Occipital lobe (tissue), 3 donors: ENCODE measurements at places on chromosomes 3 and 15. TPM values are rescaled to one million over a fixed set of nuclear protein-coding genes. Genes with fewer than 3 reads are reported as not detected.

- no peak for DNase-seq
These were observed 1.2 kb upstream of the LINGO1 start for GRCh38 chr15:77633913-77634265.

DNA sequence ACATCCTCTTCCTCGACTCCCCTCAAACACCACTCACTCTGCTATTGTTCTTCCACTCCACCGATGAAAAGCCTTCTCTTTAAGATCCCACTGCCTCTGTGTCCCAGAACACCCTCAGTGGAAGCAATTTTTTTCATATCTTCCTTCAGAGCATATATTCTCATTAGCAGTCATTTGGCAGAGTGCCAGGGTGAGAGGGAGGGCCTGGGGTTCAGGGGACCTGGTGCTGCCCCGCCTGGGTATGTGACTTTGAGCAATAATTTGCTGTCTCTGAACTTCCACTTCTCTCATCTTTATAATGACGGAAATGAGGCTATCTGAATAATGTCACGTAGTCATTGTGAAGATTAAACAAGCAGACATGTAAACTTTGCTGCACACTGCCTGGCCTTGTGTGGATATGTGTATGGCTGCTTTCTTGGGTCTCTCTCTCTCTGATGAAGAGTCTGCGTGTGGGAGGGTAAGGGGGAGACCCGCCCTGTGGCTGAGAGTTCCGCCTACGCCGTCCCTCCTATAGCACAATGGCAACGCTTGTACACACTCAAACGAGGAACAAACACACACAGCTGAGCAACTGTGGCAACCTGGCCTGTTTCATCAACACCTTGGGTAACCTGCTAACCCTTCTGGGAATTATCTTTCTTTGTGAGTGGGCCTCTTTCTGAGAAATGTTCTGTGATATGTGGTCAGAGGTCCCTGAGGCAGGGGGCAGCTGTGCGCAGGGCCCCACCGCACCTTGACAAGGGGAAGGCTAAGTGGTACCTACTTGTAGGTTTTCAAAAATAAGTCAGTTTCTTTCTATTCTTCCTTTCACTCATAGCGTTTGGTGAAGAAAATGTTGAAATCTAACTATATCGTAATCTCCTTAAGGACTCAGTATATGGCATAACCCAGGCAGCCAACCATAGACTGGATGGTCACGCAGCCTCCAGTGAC is 369.8 kb downstream of the SV2B start:
- no peak for DNase-seq

DNA sequence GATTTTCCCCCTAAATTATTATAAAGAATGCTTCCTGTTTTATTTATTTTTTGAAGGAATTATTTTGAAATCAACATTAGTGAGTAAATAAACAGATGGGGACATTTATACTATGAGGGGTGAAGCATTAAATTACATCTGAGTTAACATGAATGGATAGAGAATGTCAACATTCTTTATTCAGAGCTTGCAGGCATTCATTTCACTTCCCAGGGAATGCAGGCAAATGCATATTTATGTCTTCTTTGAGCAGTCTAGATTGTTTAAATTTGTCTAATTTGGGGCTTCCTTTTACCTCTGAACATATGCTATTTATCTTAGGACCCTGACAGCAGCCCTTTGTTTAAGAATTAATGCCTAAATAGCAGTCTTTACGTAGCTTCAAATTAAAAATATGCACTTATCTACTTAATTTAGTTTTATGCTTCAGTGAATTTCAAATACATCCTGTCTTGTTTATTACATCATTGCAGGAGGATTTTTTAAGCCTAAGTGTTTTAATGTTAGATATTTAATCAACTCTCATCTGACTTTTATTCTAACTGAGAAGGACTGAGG is 630.5 kb upstream of the LMCD1 start:
- no peak for DNase-seq

DNA sequence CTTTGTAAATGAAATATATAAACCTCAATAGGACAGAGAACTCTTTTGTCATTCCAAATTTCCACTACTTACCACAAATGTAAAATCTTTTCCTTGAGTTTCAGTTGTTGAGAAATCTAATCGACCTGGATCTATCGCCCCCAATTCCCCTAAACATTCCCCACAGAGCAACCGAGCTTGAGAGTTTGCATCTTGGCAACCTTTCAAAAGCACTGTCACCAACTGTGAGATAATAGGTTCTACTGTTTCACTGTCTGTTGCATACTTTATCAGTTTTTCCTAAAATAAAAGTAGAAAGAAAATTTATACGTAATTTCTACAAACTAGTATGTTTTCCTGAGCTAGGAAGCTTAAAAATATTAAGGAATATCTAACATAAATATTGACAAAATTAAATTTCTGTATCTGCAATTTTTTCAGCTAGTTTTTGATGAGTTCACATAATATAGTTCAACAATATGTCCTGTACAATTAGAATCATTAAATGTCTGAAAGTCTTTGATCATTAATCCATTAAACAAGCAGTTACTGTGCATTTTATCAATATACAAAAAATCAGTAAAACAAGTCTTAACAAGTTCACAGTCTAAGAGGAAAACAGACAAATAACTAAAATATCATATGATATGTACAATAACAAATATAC is 54.5 kb downstream of the ATR start:
- DNase-seq: no peak

DNA sequence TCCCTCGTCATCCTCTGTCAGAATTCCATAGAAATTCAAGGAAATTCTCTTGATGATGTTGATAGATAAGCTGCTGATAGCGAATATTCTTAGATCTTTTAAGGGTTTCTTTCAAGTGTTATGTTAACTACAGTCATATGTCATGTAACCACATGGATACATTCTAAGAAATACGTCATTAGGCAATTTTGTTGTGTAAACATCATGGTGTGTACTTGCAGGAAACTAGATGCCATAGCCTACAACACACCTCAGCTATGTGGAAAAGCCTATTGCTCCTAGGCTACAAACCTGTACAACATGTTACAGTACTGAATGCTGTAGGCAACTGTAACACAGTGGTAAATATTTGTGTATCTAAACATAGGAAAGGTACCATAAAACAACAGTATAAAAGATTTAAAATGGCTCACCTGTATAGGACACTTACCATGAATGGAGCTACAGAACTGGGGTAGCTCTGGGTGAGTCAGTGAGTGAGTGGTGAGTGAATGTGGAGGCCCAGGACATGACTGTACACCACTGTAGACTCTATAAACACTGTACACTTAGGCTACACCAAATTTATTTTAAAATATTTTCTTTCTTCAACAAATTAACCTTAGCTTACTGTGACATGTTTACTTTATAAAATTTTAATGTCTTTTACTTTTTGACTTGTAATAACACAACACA is 34.6 kb downstream of the GLDN start:
- DNase-seq: no peak

DNA sequence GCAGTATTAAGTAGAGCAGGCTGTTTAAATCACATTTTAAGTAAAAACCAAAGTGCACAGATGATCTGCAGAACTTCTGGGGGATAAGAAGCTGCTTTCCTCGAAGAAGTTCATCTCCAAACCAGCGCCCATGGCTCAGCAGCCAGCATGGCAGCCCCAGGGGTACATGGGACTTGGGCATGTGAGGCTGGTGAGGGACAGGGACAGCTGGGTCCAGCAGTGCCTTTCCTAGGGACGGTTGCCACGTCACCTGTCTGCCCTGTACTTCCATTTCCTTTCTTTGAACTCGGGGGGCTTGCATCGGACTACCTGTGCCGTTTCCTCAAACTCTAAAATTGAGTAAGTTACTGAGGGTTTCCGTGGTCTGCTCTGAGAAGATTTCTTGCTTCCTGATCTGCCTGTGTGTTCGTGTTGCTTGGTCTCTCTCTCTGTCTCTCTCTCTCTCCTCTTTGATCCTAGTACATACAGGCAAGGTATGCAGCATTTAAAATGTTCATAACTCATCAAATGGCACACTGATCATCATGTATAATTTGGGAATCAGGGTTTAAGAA is 67.6 kb downstream of the IGF1R start:
- no peak for DNase-seq

GRCh38 chr3:50299929-50300680 is 900 bp upstream of the HYAL3 start:
- DNase-seq: peak; percentile 64

DNA sequence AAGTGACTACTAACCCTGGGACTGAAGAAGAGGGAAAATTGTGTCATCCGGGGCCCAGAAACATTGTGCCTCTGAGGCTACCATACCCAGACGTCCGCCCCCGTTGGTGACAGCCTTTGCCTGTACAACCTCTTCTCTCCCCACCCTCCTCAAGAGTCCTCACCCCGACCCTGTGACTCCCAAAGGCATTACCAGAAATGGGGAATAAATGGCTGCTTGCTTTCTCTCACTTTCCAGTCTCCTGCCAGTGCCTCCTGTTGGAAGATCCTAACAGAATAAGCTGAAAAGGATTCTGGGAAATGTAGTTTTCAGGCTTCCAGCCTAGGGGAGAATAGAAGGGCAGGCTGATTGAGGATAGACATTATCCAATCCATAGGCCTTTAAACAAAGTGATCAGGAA is 30.8 kb upstream of the SLC25A36 start:
- no peak for DNase-seq

GRCh38 chr15:38073178-38073946 is 138.9 kb downstream of the TMCO5A start:
- DNase-seq: no peak

MAGI1 gene
- 49.4 TPM for total RNA-seq

SH2D7 gene
- not detected for total RNA-seq

SEMA3G gene
- 3.0 TPM for total RNA-seq
